ENCODE measurements at places on chromosomes 6 and 20.

- DNase-seq, result no peak
Observed at GRCh38 chr20:37640600-37641561, 52.9 kb upstream of the CTNNBL1 start.

DNA sequence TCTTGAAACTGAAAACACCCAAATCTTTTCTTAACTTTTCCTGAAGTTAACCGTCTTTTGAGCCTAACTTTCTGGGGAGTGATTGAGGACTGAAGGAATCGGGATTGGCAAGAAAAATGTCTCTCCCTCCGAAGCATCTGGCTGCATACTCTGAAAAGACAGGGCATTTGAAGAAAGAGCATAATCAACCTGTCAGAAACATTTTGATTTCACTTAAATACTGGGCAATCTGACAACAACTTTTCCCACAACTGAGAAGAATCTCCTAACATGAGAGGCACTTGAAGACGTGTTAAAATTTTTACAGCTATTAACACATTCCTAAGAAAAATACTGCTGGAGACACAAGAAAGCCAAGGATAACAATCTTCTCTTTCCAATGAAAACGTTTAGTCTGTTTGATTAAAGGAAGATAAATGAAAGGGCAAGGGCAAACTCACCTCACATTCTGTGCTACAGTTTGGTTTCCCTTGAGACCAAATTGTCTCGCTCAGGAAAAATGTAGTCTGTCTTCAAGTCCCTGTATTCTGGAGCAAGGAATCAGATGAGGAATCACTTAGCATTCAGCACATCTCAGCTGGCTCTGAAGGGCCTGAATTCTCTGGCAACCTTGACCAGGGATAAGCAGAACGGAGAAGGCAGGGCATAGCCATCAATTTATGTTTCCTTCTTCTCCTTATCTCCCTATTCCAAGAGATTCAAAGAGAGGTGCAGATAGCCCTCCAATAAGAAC, 76.1 kb downstream of the TBX18 start:
- no peak for DNase-seq

DNA sequence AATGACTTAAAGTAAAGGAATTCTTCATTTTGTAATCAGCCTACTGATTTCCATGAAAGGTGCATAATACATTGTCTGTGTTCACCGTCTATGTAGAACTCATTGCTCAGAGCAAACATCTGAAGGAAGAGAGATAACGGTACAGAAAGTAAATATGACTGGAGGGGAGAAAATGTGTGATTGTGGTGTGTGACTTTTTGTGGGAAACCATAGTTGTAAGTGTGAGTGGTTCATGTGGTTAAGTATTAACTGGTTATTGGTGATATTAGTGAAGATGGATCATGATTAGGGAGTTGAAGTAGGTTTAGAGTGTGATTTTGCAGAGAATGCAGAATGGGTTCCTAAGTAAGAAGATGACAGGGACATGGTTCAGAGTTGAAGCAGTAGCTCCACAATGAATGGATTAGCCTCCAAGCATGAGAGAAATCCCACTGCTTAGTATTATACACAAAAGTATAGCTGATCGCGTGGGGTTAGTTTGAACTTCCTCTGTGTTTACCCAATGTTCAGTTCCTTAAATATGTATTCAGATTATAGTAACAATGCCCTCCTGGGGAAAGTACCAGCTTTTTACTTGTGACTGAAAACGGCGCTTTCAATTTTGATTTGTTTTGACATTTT, 368.9 kb downstream of the UTRN start:
- no peak for DNase-seq

DNA sequence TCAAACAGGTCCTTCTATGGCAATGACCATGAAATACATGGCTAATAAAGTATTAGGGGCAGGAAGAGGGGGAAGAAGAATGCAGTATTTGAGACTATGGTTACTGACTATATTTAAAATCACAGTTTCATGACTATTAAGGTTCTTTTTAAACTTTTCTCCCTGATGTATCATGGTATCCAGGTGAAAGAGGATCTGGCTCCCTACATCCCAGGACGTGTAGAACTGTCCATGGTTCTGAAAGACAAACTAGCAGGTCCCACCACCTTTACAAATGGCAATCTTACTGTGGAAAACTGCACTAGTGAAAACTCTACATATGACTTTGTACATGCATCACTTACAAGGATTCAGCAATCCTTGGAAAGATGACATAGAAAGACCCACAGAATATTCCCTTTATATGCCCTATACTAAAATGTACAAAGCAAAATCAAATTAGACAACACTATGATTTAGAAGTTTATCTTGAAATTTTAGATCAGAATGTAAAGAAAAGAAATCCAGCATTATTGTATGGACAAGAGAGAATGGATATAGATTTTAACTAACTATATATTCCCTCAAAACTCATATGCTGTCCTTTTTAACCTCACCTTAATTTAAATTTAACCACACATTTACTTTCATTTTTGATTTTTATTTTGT, 33.5 kb downstream of the RPP21 start:
- DNase-seq, result no peak

DNA sequence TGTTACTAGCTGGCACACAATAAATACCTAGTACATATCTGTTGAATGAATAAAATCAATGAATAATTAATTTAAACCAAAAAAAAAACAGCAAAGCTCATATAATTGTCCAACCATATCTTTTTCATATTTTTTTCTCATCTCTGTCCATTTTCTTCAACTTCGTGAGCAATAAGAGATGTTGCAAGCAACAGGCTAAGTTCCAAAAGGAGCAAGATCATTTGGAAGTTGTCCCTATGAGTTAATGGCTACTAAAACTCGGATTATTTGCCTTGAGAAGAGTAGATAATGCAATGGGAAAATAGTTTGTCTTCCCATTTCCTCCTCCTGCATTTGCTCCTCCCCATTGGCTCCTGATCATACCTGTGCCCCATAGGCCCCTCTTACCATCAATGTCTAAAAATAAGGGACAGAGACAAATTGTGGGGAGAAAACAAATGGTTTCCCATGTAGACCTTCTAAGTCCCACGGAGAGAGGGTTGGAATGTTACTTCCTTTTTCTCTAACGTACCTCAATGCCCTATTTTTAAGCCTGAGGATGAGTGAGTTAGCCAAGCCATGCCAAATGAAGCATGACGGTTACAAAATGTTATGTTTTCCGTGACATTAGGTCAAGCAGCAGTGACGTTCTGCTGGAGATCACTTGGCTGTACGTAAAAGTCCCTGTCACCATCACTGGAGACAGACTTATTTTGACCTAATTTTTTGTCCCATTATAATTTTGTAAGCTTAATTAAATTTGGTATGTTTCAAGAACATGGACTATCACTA, 217.3 kb upstream of the PREP start:
- DNase-seq, result no peak

- DNase-seq, result no peak
Observed at GRCh38 chr6:149389509-149390297, 10.4 kb upstream of the SUMO4 start.

DNA sequence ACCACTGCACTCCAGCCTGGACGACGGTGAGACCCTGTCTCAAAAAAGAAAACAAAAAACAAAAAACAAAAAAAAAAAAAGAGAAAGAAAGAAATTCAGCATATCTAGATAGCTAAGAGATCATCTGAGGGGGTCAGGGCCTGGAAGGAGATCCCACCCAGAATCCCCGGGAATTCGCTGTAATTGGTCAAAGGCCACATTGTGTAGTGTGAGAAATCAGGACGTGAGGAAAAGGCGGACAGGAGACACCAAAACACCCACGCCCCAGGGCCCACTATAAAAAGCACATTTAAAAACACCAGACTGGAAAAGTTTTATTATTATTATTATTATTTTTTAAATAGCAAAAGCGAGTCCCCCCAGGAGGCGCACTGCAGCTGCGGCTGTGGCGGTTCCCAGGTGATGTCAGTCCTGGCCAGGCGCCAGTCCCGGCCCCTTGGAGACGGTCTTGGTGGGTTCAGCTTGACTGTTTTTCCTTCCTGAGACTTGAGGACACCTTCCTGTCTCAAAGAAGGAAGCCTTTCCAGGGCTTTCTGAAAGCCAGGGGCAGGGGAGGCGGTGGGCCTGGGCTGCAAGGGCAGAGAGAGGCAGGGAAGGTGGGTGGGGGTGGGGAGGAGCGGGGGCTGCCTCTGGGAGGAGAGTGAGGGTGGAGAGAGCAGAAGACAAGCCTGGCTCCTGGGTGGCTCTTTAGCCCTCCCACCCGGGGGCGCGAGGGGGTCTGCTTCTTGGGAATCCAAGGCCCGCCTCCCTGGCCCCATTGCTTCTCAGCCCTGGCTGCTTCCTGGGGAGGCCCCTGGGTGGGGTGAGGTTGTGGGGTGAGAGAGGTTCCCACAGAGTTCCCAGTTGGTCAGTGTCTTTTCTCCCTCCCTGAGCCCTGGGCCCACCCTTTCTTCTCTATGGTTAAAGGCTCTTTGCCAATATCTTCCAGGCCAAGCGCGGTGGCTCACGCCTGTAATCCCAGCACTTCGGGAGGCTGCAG, 14.5 kb downstream of the TCF15 start:
- no peak for DNase-seq

DNA sequence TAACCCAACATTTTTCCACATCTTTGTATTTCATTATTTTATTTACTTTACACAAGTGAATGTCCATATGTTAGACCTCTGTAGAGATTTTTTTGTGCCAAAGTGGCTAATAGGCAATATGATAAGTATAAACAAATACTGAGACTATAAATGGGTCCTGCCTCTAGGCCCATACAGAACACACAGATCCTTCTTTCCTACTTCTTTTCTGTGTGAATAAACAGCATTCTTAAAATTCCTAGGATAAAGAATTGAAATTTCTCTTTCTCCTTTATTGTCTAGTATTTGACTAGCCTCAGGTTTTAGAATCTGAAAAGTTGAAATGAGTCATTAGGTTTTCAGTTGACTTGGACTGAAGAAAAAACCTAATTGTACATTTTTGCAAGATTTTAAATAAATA, 46.3 kb upstream of the HS3ST5 start:
- no peak for DNase-seq

- DNase-seq, result no peak
Observed at GRCh38 chr20:58352468-58352867, 36.6 kb upstream of the VAPB start.

DNA sequence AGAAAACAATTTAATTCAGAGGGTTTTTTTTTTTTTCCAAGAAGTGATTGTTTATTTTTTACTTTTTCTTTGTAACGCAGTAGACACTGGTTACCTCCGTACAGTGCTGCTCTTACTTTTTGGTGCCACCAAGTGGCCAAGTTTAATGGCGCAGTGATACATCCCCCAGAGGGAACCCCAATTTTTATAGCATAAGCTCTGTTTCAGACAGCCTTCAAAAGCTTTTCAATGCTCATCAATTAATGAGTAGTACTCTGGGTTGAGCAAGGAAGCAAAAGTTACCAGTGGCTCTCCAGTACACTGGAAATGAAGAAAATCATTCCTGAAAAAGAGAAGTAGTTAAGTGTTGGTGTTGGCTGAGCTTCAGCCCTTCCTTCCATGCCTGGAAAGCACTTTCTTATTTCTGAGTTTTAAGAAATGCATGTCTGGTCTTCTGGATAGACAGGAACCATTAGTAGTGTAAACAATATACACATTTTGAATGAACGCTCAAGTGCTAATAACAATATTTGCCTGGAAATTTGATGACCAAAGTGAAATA, 129.1 kb upstream of the SMLR1 start:
- peak; percentile 20 for DNase-seq

DNA sequence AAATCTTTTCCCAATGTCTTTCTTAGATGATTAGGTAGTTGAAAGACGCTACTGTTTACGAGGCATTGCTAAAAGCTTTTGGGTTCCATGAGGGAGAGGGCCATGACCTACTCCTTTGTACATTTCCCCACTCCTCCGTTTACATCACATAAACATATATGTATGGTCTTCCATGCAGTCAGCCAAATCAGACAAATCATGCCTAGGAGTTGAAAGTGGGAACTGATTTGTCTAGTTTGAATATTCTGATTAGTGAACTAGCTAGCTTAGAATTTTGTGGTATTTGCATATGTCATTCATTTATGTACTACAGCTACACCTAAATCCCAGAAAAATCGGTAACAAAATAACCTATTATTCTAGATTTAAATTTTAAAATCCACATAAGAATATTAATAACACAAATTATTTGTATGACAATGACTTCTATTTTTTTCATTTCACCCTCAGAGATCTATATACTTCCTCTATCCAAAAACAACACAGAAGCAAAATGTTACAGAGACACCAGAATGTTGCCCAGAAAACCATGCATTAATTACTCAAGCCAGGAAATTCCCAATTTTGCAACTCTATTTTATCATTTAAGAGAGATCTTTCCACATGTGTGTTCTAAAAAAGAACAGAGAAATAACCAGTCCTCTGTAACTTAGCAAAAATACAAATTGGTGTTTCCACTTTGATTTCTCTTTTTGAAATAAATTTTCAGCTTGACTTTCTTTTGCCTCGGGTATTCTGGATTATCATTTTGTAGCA, 231.9 kb downstream of the LAMA2 start:
- no peak for DNase-seq
